ENCODE measurements at places on chromosomes 16 and 17. TPM values are rescaled to one million over a fixed set of nuclear protein-coding genes. Genes with fewer than 3 reads are reported as not detected.

DNA sequence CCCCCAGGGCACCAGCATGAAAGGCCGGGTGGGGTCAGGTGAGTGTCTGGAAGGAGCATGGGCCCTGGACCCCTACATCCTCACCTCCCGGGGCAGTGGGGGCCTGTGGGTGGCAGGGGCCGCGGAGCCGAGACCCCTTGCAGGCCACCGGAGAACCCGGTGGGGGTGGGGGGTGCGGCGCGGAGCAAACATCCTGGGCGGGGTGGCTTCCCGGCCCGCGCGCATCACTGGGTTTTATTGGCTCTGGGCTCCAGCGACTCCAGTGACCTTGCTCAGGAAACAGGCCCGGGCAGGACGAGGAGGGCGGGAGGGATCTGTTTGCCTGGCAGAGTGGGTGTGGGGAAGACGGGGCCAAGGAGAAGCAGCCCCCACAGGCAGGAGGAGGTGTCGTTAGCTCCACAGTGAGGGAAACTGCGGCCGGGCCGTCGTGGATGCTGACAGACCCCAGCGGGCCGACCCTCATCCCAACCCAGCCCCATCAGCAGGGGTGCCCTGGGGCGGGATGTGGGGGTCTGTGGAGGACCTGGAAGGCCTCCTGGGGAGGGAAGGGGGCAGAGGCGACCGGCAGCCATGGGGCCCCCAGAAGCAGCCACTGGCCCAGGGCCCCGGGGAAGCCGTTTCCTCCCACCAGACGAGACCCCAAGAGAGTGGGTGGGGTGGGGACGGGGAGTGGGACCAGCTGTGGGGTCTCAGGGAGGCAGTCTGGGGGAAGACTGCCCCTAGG is 10.6 kb downstream of the SSTR5 start:
- no peak for DNase-seq

DNA sequence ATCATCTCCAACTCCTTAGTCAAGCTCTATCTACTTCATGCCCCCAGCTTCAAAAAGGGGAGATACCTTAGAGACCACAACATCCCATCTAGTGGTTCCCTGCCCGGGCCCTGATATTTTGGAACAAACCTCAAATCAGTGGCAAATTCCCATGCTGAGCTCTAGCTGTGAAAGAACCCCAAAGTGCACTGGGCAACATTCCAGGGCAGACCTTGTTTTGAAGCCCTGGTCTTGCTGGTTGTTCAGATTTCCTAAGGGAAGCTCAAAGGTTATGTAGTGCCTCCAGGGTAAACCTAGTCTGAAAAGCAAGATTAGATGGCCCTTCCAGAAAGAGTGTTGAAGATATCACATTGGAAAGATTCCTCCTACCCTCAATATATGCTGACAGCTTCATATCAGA is 16.3 kb downstream of the FAM117A start:
- no peak for DNase-seq

- DNase-seq: no peak
These were observed 19.0 kb upstream of the XYLT2 start for GRCh38 chr17:50326831-50327364.

- DNase-seq: no peak
These were observed 4.1 kb downstream of the CALCOCO2 start for GRCh38 chr17:48834973-48835372.

- no peak for DNase-seq
These were observed 5.1 kb downstream of the RHBDF1 start for GRCh38 chr16:67183-67791.

DNA sequence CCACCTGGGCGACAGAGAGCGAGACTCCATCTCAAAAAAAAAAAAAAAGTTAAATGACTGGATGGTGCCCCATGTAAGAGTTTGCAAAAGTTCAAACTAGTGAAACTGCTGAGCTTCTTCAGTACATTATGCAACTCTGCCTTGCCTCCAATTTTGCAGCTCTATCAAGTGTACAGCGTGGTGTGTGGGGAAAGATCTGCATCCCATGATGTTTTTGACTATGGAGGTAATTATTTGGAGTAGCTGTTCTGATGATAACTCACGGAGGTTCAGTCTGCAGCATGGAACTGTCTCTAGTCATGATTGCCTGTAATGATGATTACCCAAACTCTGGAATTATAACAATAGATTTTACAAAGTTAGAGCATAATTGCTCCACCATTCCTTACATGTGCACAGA is 149.6 kb downstream of the PITPNC1 start:
- no peak for DNase-seq

DNA sequence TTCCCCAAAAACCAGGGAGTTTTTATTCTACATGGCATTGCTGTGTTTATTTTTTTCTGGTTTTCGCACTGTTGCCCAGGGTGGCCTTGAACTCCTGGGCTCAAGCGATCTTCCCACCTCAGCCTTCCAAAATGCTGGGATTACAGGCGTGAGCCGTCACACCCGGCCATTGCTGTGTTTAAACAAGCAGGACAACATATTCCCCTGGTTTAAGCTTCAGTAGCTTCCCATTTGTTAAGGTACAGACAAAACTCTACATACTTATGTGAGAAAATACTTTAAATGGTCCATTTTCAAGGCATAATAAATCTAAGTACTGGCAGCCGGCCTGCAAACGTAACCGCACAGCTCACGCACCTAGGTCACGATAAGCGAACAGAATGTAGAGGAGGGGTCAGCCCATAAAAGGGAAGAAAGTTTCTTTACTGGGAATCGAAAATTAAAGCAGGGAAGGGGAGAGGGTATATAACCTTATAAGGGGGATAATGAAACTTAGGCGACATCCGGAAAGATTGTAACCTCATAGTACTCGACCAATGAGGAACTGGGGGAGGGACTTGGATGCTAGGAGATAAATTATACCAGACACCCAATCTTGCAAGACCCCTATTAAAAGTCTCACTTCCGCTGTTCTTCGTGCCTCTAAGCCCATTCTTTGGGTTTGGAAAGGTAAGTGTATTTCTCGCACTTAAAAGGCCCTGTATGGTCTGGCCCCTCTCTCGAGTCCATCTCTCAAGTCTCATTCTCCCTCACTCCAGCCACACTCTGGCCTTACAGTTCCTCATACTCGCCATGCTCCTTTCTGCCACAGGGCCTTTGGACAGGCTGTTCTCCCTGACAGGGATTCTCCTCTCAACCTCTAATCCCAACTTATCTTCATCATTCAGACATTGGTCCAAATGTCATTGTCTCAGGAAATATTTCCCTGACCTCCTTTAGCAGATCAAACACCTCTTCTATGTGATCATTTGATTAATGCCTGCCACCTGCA is 59.2 kb downstream of the TEX14 start:
- DNase-seq: no peak

GRCh38 chr17:56675876-56676660 is 82.6 kb downstream of the NOG start:
- no peak for DNase-seq

DNA sequence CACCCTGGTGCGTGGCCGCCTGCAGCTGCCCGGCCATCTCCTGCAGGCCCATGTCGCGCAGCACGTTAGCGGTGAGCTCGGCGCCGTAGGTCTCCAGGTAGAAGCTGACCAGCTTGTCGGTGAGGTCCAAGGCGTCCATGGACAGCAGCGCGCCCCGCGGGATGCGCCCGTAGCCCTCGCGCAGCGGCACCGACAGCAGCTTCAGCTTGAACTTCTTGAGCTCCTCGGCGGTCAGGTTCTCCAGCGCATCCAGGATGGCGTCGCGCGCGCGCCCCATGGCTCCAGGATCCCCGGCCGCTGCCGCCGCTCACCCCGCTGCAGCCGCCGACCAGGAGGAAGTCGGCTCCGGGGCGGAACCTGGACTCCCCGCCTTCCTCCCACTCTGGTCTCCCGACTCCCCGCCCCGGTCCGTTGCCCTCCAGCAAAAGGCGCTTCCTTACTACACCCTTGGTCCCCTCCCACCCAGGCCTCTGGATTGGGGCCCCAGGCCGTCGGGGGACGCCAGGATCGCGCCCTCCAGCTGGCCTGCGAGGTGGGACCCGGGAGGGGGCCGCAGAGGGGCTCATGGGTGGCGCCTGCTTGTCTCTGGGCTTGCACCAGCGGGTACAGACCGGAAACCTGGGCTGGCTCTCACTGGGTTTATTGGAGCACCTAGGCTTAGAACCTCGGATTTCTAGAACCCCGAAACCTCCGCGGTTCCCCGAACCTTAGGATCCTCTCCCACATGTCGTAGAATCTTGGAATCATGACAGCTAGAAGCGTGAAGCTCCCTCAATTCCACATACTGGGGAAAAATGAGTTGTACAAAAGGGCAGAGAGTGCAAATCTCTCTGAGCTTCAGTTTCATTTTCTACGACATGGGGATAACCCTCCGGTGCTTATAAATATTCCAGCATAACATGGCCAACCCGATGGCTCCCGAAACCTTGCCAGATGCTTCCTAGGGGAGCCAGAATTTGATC is at the start of gene PYCARD:
PYCARD (minus strand) TSS at position 347 of the 962 bp plus-strand sequence; CDS start at position 277, 70 bp downstream.
- DNase-seq: no peak

Gene TEKT5
- total RNA-seq: not detected

Gene HS3ST3A1
- 1.5 TPM for total RNA-seq

Gene FZD2
- total RNA-seq: 12.6 TPM

Gene CDRT15L2
- total RNA-seq: not detected

Gene AIPL1
- not detected for total RNA-seq

All from thoracic aorta (tissue), 2 donors.